ENCODE measurements at places on chromosomes 16 and 17.

- no peak for DNase-seq
Measured at GRCh38 chr16:28324887-28325279, 32.6 kb downstream of the SBK1 start.

DNA sequence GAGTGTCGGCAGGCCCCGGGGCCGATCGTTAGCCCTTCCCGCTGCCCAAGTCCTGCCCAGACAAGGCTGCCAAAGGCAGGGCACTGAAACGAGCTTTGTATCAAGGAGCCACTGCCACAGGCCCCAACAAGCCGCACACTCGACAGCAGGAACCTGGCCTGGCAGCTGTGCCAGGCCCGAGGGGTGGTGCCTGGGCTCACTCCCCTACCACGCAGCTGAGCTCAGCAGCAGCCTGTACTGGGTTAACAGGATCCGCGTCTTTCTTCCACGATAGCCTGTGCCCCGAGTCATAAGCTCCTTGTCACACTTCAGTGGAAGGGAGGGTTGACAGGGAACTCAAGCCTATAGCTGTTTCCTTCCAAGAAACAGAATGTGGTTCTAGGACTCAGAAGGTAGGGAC lies 87.9 kb downstream of the ABR start:
- no peak for DNase-seq

DNA sequence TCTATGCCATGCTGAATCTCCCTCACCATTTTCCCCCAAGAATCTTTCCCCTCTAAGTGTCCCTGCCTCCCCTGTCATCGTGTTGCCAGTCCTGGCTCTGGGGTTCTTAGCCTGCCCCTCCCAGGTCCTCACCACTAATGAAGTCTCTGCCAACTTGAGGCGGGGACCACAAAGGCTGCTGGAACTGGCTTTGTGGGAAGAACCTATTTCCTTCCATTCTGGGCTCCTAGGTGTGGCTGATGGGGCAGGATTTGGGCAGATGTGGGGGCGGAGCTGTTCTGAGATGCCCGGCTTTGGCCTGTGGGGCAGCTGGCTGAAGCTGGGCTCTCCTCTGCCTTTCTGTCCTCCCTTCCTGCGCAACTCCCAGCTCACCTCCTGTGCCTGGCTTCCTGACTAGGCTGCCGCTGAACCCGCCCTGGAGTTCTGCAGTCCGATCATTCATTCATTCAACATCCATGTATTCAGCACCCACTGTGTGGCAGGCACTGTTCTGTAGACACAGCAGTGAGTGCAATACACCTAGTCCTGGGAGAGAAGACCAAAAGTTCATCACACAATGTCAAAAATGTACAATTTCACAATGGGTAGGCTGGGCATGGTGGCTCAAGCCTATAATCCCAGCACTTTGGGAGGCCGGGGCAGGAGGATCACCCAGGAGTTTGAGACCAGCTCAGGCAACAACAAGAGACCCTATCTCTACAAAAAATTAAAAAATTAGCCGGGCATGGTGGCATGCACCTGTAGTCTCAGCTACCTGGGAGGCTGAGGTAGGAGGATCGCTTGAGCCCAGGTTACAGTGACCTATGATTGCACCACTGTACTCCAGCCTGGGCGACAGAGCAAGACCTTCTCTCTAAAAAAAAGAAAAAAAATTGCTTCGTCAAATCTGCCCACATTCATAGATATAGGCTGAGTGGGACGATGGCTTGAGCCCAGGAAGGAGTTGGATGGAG lies 1.9 kb upstream of the SNN start:
- no peak for DNase-seq

- DNase-seq = no peak
Measured at GRCh38 chr17:50064253-50065001, 8.5 kb downstream of the ITGA3 start.

DNA sequence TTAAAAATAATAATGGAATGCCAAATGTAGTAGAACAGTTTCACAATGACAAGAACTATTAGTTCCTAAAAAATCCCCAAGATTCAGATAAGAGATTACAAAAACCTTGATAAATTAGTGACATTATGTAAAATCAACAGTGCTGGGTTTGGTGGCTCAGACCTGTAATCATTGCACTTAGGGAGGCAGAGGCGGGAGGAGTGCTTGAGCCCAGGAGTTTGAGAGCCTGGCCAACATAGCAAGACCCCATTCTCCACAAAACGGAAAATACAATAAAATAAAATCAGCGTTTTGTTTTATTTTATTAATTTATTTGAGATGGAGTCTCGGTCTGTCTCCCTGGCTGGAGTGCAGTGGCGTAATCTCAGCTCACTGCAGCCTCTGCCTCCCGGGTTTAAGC lies 4.1 kb downstream of the CARD14 start:
- DNase-seq = no peak

DNA sequence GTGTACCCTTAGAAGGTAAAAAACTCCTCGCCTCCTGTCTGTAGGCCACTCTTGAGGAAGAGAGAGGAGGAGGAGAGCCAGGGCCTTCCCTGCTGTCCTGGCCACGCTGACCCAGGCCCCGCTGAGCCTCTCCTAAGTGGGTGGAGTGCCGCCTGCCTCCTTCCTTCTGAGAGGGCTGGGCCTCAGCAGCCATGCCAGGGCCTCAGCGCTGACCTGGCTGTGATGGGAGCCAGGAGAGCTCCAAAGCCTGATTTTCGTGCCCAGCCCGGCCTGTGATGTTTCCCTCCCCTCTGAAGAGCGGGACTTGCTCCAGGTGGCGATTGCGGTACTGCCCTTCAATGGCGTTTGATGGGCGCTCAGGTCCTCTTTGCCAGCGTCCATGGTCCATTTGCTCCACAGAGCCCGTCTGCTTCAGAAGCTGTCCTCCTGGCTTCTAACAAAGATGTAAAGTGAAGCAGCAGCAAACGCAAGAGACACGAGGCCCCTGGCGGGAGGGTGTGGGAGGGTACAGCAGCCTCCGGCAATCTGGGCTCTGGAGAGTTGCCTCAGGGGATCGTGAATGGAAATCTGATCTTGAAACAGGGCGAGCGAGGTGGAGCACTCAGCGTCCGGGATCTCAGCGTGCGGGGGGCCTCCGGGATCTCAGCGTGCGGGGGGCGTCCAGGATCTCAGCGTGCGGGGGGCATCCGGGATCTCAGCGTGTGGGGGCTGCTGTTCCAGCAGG lies 93.5 kb downstream of the NPIPB11 start:
- DNase-seq = peak; percentile 7

DNA sequence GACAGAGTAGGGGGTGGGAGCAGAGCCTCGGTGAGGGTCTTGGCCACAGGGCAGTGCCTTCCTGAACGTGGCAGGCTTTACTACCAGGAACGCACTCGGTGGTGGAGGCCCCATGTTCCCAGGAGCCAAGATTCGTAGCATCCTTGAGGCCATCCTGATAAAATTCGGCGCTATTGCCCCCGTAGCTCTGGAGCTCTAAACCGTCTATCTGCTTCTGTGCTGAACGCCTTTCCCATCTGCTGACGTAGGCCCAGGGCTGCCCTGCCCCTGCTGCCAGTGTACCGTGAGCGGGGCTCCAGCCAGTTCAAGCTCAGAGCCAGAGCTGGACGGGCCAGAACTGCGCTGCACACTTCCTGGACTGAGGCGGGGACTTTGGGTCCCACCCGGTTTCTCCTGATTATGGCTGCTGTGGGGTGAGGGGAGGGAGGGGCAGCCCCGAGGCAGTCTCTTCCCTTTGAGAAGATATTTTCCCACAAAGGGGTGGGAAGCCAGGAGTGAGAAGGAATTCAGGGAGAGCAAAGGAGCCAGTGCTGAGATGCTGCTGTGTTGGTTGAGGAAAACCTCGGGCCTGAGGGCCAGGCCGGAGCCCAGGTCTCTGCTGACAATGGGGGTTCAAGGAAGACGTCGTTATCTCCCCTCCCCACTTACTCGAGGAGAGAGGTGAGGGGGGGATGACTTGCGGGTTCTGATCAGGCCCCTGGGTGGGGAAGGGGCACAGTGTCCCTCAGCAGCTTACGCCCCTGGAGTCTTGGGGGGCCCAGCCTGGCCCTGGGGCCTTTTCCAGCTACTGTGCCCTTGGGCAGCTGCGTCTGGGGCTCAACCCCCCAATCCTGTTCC lies 29.4 kb downstream of the OR1D5 start:
- DNase-seq = no peak

GRCh38 chr17:40541060-40541872 lies 24.0 kb downstream of the CCR7 start:
- DNase-seq = no peak

GRCh38 chr17:60599220-60599619 lies 773 bp upstream of the PPM1D start:
- no peak for DNase-seq

All from NCI-H1417 (cell line).